ENCODE measurements at places on chromosomes 16 and 17.
A peak's percentile ranks its signal among the peaks of the same experiment; 100 is the strongest.

DNA sequence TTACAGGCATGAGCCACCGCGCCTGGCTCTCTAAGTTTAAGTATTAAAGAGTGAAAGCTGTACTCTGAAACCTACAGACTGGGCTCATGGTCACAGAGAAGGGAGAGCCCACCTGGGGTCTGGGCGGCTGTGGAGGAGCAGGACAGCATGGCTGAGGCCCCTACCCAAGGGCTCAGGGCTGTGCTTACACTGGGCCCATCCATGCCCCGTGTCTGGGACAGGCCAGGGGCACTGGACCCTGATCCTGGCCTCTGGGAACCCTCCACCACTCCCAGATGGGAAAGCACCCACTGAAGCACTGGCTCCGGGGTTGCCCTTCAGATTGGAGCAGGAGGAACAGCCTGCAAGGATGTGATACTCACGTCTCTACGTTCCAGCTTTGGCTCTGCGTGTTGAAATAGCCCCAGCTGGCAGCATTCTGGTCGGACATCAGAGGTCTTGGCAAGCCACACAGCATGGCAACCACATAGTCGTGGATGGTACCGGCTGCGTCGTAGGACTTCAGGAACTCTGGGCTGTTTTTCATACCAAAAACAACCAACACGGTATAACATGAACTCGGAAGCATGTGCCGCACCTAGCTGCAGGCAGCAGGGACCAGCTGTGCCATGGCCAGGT is 13.0 kb downstream of the SHPK start:
- DNase-seq, result no peak

- no peak for DNase-seq
Observed at GRCh38 chr17:10249271-10250010, 51.0 kb upstream of the GAS7 start.

DNA sequence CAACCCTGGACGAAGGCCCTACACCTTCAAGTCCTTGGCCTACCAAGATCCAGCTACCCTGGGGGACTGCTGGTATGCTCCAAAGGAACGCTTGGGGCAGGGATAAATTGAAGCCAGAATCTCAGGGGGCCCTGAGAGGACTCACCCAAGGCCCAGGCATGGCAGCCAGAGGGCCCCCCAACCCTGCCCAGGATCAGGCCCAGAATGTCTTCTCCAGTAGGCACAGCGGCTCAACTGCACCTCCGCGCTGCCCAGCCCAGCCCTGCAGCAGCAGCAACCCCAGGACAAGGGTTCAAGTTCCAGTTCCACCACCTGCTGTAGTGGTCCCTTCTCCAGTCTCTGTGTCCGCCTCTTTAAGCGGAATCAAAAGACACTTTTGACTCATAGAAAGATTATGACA is 2.2 kb downstream of the TFAP4 start:
- DNase-seq, result no peak

GRCh38 chr17:63450551-63450950 is 4.4 kb upstream of the CYB561 start:
- no peak for DNase-seq

DNA sequence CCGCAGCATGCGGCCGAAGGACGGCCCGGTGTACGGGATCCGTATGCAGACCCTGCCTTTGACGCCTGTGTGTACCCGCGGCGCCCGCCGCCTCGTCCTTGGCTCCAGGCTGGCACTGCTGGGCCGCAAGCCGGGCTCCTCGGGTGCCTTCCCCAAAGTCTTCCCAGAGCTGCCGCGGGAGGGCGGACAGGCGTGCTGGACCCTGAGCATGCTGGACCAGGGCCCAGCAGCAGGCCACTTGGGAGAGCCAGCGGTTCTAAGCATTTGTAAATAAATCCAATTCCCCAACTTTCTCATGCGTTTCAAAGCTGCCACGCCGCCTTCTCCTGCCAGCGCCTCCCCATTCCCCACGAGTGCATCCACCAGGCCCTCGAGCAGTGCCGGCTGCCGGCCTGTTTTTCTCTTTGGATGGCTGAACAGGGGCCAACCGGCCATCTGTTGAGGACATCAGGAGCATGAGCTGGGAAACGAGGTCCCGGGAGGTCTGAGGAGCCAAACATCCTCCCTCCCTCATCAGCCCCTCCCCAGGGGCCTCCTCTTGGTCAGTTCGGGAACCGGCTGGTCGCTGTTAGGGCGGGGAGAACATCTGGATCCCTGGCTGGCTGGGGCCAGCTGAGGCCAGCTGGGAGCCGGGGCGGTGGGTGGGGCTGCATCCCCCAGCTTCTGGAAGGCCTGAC is 20.5 kb upstream of the PABPN1L start:
- peak; percentile 91 for DNase-seq

DNA sequence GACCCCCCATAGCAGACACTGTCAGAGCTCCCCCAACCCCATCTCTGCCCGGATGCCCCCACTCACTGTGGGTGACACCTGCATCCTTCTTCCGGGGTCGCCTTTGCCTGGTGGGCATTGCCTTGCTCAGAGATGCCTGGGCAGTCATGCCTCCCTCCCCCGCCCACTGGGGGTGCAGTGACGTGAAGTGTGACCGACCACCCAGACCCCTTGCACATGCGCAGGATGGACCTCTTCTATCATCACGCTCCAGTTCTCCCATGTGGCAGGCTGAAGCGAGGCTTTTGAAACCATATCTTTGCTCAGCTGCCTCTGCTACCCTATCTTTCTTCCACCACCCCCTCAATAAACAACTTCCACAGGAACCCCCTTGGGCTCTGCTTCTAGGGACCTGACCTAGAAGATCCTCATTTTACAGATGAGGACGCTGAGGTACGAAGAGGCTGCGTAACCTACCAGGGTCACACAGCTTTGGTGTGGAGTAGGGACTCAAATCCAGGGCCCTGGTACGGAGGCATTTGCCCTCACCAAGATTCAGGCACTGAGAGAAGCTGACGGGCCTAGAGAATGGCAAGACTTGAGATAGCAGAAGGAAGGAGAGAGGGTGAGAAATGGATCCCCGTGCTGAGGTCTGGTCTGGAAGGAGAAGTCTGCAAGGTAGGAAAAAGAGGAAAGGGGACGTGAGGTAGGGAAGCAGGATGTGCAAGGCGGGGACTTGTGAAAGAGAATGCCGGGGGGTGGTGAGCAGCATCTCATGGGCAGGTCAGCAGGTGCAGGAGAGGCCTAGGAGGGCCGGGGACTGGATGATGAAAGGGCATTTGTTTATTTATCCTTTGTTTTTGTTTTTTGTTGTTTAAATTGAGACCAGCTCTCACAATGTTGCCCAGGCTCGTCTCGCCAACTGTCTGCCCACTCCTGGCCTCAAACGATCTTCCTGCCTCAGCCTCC is 14.4 kb downstream of the NLRC5 start:
- no peak for DNase-seq

DNA sequence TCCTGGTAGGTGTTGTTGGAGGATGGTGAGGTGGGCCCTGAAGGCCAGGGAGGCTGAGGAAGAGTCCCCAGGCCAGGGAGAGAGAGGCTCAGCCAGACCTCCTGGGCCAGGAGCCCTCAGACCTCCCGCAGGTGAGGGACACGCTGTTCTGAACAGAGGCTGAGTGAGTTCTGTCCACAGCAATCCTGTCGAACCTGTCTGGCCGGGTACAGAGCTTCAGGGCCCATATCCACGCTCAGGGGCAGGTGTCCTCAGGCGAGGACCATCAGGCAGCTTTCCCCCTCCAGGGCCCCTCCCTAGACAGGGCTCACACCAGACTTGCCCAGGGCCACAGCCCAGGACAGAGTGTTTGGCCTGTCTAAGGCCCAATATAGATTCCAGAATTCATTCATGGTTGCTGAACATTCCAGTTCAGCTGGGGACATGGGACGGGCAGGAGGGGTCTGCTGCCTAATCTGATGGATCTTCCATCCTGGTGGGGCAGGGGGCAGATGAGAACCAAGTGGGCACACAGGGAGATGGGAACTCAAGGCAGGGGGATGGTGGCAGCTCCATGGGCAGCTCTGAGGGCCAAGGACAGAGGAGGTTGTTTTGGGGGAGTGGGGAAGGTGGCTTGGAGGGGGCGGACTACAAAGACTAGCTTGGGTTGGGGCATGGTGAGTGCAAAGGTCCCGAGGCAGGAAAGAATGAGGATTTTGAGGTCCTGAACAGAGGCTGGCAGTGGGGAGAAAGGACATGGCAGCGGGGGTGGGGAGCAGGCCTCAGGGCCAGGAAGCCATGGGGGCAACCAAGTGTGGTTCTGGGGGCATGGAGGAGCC is 23.4 kb upstream of the MPRIP start:
- no peak for DNase-seq

GRCh38 chr17:44910231-44911106 is 4.8 kb downstream of the GFAP start:
- DNase-seq, result no peak

DNA sequence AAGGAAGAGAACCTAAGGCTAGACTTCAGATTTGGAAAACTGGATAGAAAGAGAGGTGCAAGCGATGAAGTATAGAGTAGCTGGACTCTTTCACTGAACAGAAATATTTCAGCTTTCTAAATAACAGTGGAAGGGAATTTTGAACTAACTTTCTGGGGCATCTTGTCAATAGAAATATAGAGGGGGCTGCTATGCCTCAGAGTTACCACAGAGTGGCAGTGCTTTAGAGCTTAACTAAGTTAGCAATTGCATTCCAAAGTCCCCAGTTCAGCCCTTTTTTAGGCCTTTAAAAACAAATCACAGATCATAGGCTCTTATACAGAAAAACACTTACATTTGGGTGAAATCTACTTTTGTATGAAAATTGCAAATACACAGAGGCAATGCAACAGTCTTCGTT is 154.2 kb upstream of the CDH8 start:
- DNase-seq, result no peak

DNA sequence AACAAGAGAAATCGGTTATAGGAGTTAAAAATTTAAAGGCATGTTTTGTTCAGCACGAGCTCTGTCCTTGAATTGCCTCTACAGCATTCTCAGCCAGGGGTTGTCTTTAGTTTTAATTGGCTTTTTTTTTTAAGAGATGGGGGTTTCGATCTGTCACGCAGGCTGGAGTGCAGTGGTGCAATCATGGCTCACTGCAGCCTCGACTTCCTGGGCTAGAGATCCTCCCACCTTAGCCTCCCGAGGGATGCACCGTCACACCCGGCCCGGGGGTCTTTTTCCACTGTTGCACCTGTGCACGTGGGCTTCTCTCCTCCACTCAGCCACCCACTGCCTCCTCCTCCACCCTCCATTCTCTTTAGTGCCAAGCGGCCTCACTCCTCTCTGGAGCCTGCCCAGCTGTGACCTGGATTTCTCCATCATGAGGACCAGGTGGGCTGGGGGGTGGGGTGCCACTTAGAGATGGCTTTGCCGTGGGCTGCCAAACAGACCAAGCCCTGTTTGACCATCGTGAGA is 106.8 kb upstream of the SEC14L1 start:
- no peak for DNase-seq

GRCh38 chr16:29025735-29026134 is 40.9 kb downstream of the LAT start:
- no peak for DNase-seq

DNA sequence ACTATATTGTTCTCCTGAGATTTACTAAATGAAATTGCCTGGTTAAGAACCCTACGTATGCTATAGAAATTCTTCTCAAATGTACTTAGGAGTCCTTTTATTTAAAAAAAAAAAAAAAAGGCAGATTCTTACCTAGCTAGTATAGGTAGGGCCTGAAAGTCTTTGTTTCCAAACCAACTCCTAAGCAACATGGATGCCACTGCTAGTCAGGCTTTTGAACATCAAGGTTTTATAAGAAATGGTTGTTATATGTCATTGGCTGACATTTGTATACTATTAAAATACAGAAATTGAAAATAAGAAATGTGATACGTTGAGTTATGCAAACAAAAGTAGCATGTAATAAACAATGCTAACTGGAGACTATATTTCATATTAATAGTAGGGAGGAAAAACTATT is 1.2 kb downstream of the EVI2A start:
- DNase-seq, result no peak

DNA sequence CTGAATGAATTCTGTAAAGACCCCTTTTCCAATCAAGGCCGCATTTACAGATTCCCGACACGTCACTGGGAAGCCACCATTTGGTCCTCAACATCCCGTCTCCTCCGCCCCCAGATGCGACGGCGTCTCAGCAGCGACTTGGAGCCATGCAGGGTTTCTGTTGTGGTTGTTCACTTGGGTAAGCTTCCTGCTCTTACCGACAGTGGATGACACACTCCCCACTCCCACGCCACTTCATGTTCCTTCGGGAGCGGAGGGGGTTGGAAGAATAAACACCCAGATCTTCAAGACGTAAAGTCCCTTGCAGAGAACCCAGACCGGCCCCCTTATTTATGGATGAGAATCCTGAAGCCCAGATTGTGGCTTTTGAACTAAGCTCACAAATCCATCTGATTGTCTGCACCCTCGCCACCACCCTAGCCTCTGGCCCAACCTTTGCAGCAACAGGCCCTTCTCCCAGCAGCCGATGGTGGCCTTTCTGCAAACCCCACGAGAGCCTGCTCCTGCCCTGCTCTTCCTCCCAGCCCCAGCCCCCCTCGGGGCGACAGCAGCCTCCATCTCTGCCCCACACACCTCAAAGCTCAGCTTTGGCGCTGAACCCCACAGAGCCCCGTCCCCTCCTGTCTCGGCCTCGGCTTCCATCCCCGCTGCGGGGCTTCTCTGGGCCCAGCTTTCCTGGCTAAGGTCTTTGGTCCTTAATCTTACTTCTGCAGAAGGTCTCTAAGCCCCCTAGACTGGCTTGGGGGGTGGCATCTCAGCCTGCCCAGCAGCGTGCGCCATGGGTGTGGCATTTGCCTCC is 19.0 kb upstream of the OSGIN1 start:
- no peak for DNase-seq

- DNase-seq, result no peak
Observed at GRCh38 chr17:6642592-6642991, 1.7 kb downstream of the TXNDC17 start.

GRCh38 chr16:9780831-9781230 is 401.4 kb downstream of the GRIN2A start:
- no peak for DNase-seq

DNA sequence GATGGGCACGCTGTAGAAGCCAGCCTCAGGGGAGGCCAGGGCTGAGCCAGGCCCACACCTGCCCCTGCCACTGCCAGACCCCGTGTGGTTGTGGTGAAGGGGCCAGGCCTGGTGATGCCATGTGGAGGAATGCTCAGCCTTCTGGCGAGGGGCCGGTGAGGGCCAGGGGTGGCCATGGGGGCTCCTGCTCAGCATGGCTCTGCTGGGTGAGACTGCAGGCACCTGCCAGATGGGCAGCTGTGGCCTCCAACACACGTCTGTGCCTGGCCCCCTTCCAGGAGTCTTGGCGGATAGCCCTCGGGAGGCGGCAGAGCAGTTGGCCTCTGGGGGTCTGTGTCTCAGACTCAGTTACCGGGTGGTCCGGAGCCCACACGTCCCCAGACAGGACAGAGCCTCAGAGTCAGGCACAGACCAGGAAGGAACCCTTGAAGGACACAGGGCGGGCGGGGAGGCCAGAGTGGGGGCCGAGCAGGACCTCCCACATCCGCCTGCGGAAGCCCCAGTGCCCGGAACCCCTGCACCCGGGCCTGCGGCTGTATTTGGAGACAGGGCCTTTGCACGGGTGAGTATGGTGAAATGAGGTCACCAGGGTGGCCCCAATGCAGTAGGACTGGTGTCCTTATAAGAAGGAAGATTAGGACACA is 22.5 kb upstream of the CHMP6 start:
- no peak for DNase-seq

DNA sequence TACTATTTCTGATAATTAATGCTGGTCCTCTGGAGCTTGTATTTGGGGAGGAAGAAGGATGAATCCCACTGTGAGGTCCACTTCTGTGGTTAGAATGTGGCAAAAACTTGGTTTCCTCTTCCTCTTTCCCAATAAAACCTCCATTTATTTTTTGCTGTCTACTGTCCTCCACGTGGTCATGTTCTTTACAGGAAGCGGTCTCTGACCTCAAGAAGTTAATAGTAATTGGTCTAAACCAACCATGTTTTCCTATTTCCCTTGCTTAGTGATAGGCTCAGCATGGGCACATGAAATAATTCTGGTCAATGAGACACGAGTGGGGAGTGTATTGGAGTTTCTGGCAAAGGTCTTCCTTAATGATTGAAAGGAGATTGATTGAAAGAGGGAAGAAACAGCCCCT is 33.9 kb downstream of the CHP2 start:
- no peak for DNase-seq
